ENCODE measurements at places on chromosomes 4 and X.

DNA sequence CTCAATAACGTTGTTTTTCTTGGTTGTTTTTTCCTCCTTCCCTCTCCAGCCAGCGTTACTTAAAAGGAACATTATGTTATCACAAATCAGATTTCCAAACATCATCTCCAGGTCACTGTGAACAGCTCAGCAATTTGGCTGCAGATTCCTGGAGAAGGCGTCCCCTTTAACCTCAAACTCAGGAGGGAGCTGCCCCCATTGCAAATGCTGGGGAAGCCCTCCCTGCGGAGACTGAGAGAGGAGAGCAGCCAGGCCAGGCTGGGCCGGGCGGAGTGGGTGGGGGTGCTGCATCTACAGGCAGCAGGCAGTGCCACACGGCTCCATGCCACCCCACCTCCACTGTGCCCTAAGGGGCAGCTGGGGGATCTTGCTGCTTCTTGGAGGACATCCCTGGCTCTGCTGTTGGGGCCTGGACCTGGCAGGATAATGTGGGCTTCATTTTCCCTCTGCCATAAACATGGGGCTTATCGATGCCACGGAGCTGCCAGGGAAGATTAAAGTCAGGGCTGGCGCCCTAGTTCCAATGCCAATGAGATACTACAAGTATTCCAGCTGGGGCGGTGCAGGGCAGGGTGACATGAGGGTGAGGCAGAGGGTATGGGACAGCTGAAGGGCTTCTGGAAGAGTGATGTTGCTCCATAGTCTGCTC is 148.8 kb downstream of the PJA1 start:
- no peak for DNase-seq

GRCh38 chr4:81380437-81380836 is 91.3 kb downstream of the RASGEF1B start:
- DNase-seq: no peak

DNA sequence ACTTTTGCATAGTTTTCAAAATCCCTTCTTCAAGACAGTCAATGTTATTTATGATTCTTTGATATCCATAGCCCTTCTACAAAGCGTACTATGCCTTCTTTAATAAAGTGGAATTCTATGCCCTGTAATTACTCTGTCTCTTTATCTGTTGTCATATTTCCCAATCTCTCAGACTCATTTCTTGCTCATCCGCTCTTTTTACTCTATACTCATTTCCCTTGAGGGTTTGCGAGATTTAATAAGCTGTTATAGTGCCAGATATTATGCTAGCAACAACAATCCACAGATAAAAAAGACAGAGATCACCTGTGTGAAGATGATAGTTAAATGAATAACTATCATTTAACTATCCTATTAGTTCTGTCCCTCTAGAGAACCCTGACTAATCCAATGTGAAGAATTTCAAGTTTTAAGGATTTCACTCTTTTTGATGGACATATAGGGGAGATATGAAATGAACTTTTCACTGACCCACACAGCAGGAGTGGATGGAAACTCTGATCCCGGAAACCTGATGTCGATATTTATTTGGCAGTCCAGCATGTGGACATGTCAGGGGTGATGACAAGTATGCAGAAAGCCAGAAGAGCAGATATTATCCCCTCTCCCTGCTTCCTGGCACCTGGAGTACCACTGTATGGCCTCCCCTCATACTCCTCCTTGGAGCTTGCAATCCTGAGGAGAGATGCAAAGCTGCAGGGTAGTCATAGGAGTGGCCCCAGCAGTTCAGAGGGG is 49.7 kb downstream of the TMEM156 start:
- no peak for DNase-seq

DNA sequence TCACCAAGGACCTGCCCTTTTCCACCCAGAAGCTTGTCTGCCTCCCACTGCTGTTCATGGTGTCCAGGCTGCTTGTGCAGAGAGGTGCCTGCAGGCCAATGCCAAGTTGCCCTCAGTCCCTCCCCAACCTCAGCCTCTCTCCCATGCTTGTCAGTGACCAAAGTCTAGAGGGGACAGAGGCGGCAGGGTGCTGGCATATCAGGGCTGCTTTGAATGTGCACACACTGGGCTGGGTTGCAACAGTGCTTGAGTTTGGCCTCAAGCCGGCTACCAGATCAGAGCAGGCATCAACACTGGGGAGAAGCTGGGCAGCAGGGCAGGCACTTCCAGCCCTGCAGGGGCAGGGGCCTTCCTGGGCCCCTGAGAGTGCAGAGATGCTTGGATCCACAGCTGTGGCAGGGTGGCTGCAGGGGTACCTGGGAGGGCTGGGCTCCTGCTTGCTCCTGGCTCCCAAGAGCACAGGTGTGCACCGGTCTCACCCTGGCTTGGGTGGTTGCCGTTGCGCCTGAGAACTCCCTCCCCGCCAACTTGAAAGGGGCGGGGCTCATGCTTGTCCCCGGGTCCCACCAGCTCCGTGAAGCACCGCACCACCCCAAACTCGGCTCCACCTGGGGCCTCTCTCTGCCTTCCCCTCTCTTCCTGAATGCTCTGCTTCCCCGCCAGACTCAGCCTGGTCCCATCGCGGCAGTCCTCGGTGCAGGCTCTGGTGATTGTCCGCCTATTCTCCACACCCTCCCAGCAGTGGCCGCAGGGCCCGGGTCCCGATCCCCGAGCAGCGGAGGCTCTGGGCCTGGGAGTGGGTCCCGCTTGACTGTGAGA is 1681.9 kb upstream of the ADGRL3 start:
- DNase-seq: no peak

DNA sequence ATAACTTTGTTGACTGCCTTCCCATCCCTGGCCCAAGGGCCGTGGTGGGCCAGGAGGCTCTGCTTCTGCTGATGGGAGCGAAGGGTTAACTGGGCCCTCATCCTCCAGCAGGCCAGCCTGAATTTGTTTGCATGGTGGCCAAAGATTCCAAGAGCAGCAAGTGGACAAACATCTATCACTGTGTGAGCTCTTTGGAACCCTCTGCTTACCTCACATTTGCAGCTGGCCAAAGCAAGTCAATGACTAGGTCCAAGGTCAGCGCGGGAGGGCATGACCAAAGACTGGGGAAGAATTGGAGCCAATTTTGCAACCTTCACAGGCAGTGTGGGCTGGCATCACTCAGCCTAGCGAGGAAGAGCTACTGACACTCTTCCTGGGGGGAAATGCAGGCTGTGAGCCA is 67.8 kb upstream of the ATP6AP2 start:
- no peak for DNase-seq

DNA sequence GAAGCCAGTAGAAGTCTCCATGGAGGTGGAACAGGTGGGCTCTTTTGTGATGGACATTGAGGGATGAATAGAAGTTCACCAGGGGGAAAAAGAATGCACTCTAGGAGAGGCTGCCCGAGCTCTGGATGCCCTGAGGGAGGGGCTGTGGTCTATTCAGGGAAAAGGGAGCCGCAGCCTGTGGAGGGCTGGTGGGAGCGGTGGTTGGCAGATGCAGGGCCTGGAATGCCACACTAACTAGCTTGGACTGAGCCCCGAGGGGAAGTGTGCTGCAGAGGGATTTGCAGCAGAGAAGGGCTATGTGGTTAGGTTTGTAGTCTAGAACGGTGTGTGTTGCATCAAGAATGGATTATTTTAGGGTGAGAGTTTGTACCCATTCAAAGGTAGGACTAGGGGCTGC is 29.5 kb upstream of the PSAPL1 start:
- no peak for DNase-seq

- DNase-seq: no peak
Measured at GRCh38 chr4:102219129-102219528, 126.2 kb downstream of the SLC39A8 start.

DNA sequence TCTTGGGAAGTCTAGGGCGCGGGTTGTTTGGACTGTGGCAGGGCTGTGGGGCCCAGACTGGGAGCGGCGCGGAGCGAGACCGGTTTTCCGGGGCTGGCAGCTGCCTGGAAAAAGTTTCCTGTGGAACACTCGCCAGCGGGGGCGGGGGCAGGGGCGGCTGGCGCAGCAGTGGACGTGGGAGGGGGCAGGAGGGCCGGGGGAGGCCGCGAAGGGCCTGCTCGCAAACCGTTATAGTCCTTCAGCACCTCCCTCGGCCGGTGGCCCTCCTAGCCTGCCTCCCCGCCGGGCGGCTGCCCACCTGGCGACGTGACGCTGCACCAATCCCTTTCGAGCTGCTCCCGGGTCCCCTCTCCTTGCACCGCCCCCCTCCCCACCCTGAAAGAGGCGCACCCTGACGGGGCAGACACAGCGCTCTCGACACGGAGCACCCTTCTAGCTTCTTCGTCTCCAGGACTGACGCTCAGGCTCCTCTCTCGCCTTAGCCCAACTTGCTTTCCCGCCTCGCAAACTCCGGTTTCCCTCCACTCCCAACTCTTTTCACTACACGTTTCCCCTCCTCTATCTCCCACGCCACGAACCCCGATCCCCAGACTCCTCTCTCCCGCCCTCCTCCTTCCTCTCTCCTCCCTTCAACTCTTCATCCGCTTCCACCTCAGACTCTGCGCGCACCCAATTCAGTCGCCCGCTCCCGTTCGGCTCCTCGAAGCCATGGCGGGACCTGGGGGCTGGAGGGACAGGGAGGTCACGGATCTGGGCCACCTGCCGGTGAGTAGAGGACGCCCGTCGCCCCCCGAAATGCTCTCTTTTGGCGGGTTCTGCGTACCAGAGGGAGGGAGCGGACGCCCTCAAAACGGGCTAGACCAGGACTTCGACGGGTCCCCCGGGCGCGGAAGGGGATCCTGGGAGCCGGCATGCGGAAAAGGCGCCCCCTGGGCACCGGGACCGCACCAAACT is at the start of gene NRK:
Gene NRK (plus strand): TSS at position 402 of the 954 bp plus-strand sequence. CDS start 307 bp downstream, at position 709.
- DNase-seq: no peak

- DNase-seq: peak; percentile 58
Measured at GRCh38 chr4:153755186-153755585, 4.6 kb downstream of the RNF175 start.

DNA sequence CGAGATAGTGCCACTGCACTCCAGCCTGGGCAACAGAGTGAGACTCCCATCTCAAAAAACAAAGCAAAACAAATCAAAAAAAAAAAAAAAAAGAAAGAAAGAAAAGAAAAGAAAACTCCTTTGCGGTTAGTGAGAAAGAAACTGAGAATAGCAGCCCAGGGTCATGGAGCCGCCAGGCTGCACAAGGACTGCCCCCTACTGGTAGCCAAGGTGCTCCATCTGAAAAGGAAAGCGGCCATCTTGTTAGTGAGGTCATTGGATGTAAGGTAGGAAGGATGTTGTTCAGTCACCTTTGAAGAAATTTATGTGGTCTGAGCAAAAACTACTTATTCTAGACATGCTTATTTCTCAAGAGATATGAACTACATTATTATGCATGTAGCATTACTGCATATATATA is 660.6 kb upstream of the TENM3 start:
- no peak for DNase-seq

- no peak for DNase-seq
Measured at GRCh38 chr4:15717086-15717485, 14.2 kb downstream of the BST1 start.

DNA sequence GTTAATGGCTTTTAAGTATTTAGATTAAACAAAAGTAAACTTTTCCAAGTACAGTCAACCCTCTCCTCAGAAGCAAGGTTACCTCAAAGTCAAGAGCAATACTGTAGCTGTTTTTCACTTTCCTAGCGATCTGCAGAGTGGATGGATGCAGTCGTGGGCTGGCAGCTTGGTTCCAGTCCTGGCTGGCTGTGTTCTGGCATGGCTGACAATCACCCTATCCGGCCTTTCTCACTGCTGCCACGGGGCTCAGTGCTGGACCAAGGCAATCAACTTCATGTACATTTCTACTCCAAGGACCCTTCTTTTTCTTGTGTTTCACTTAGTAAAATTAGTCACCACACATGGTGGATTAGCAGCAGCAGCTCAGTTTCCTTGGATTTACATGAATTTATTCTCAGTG is 208.3 kb downstream of the GABRB1 start:
- no peak for DNase-seq

- peak; percentile 82 for DNase-seq
Measured at GRCh38 chrX:101658661-101659491, 774 bp downstream of the ARMCX2 start.

GRCh38 chr4:140315019-140315418 is 58.4 kb upstream of the SCOC start:
- DNase-seq: no peak

DNA sequence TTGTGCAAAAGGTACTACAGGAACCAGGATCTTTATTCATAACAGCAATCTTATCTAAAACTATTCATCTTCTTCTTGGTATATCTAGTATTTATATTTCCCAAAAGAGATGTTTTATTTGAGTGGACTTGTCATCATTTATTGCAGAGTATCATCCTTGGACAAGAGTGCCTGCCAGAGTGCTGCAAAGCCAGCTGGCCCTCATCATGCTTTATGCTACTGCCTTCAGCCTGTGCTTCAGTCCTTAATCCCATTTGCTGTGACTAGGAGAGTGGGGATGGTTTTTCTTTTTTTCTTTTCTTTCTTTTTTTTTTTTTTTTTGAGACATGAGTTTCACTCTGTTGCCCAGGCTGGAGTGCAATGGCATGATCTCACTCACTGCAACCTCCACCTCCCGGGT is 33.5 kb upstream of the ELF2 start:
- DNase-seq: no peak

GRCh38 chrX:65586491-65586890 is 51.9 kb upstream of the LAS1L start:
- no peak for DNase-seq

DNA sequence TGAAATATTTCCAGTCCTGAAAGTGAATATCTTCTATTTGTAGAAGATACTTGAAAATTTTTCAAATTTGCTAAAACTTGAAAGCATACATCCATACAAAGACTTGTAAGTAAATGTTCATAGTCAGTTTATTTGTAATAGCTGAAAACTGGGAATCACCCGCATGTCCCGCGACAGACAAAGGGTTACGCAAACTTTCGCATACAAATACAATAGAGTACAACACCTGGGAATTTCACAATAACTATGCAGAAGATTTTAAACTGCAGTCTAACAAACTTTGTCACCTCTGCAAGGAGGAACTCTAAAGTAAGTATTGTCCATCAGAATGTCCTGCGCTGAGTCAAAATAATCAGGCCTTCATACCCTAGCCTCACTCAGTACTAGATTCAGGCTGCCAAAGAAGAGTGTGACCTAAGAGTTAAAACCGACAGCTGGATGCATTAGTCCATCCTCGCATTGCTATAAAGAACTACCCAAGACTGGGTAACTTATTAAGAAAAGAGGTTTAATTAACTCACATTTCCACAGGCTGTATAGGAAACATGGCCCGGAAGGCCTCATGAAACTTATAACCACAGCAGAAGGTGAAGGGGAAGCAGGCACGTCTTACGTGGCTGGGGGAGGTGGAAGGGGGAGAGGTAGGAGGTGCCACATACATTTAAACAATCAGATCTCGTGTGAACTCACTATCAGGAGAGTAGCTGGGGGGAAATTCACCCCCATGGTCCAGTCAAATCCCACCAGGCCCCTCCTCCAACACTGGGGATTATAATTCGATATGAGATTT is 60.4 kb downstream of the MMRN1 start:
- DNase-seq: no peak

GRCh38 chr4:8282742-8283141 is 13.2 kb downstream of the HTRA3 start:
- DNase-seq: no peak

DNA sequence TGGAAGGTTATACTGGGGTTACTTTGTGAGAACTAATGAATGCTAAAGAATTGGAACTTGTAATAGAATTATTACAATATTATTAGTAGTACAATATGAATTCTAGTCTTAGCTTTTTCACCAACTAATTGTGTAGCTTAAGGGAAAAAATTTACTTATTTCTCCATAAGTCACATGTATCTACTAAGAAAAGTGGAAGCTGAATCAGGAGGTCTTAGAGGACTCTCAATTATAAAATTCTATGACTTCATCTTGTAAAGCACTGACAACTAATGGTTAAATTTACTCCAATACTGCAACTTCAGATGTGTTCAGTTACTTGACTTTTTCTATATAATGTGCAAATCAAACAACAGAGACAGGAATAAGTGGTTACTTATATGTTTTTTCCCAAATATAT is 899 bp upstream of the TMPRSS11D start:
- no peak for DNase-seq
